CD4-positive, alpha-beta T cell treated with Interleukin-10 for 1 hour (primary cell): ENCODE measurements at places on chromosomes 13 and 19.

DNA sequence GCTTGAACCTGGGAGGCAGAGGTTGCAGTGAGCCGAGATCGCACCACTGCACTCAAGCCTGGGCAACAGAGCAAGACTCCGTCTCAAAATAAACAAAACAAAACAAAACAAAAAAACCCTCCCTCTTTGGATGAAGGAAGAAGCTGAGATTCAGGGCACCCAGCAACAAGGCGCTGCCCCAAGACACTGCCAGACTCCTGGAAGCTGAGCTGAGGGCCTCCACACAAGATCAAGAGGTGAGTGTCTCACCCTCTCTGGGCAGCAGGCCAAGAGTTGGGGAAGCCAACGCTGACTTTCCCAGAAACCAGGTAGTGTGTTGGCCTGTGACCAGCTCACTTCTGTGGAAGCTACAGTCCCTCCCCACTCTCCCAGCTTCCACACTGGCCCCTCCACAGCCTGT lies 3.7 kb upstream of the TYROBP start:
- no peak for DNase-seq

GRCh38 chr19:593505-593904 lies 3.8 kb downstream of the HCN2 start:
- DNase-seq = no peak

GRCh38 chr13:79246578-79246949 lies 159.5 kb downstream of the RBM26 start:
- DNase-seq = peak; percentile 2

DNA sequence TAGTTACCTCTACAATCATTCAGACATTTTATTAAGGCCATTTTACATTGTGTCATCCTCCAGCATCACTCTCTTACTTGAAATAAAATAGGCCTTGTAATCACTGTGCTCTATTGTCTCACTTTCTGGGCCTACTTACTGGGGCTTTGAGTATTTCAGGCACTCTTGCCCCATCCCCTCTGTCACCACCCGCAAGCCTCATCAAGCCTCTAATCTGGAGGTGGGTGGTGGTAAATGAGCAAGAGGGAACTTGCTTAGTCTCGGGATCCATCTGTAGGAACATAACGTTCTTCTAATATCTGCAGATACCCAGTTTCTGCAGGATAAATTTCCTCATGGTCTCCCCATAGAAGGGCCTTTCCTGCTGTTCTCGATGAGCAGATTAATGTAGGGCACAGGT lies 19.4 kb upstream of the GPR18 start:
- no peak for DNase-seq

DNA sequence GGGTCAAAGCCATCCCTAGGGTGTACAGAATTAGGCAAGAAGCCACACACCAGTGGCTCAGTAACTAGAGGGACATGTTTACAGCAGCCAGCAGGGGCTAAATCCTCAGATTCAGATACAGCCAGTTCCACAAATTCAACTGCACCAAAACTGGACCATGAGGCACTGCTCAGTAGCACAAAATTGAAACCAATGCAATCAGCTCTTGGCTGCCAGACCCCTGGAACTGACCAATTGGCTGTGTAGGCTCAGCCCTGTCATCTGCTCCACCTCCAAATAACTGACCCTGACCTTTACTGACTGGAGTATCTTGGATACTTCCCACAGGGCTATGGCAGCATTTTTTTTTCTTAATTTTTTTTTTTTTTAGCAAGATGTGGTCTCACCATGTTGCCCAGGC lies 226.5 kb downstream of the FOXO1 start:
- DNase-seq = no peak

DNA sequence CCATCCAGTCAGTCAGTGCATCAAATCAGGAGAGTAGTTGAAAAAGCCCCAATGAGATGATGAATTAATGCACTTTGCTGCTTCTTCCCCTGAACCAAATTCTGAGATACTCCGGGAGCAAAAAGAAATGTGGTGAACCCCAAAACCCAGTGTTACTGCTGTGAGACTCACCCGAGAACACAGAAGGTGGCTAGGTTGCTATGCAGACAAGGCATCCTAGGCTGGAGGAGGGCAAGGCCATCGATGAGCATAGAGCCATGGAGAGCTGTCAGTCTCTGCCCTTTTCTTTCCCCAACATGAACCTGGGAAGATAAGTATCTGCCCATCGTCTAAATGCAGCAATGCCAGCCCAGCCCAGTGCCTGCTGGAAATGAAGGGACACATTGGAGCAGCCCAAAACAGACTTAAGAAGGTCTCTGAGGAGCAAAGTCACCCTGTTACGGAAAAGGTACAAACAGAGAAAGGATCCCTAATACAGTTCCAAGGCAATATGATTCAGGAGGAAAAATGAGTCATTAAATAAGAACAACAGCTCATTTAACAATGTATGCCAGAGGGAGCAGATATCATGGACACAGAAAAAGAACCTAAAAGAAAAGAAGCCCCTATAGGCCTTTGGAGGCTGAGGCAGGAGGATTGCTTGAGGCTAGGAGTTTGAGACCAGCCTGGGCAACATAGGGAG lies 272.0 kb downstream of the FOXO1 start:
- no peak for DNase-seq

GRCh38 chr13:113209336-113209758 lies at the start of gene CUL4A:
Gene CUL4A (plus strand): TSS chr13:113209613. CDS start chr13:113209628, 15 bp downstream.
- peak; percentile 78 for DNase-seq

DNA sequence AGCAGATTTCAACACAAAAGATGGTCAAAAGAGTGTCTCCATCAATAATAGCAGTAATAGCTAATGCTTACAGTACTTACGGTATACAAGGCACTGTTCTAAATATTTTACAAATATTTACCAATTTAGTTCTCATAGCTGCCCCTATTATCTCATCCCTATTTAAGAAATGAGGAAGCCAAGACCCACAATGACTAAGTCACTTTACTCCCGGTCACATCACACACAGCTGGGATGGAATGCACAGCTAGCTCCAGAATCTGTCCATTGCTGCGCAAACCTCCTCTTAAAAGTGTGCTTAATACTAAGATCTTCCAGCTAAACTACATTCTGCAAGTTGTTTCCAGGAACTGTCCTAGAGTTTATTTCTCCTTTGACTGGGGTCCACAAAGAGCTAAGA lies 63.4 kb downstream of the RAP2A start:
- DNase-seq = no peak

GRCh38 chr13:20713751-20714150 lies 10.3 kb downstream of the IL17D start:
- DNase-seq = no peak

GRCh38 chr19:54156953-54157352 lies 2.6 kb downstream of the LENG1 start:
- DNase-seq = no peak

DNA sequence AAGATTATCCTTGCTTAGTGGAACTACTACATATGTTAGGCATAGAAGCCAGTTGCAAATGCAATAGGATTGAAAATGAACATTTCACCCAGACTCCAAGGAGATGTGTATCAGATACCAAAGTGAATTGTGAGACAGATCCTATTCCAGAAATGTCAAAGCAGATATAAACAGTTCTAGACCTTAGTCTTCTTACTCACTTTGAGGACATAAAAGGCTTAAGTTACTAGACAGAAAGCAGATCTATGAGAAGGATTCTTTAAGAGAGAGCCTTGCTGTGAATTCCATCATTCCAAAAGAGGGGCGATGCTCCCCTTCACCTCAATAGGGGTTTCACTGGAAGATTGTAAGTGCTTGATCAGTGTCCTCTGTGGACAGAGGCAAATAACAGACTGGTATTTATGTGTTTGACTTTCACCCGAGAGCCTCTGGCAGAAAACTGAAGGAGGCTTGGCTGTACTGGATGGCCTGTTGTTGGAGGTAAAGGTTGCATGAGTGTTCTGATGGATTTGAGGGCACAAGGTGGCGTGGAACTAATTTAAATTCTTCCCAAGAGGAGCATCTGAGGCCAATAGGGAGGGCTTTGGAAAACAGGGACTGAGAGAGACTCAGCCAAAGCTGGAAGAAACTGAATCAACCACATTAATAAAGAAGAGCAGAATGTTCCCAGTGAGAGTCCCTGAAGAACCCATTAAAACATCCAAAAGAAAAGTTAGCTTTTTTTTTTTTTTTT lies 194.8 kb downstream of the DCLK1 start:
- DNase-seq = no peak

- peak; percentile 78 for DNase-seq
Observed at GRCh38 chr19:32691291-32691951, at the start of gene NUDT19. Gene NUDT19 (plus strand): TSS chr19:32691821. CDS start chr19:32691961, 140 bp downstream.

DNA sequence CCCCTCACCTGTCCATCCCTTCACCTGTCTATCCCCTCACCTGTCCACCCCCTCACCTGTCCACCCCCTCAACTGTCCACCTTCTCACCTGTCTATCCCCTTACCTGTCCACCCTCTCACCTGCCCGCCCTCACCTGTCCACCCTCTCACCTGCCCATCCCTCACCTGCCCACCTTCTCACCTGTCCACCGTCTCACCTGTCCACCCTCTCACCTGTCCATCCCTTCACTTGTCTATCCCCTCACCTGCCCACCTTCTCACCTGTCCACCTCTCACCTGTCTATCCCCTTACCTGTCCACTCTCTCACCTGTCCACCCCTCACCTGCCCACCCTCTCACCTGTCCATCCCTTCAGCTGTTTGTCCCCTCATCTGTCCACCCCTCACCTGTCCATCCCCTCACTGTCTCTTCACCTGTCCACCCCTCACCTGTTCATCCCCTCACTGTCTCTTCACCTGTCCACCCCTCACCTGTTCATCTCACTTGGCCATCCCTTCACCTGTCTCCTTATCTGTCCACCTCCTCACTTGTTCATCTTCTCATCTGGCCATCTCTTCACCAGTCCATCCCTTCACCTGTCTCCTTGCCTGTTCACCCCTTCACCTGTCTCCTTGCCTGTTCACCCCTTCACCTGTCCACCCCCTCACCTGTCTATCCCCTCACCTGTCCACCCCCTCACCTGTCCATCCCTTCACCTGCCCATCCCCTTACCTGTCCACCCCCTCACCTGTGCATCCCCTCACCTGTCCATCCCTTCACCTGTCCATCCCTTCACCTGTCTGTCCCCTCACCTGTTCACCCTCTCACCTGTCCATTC lies 12.7 kb upstream of the KANK2 start:
- no peak for DNase-seq

GRCh38 chr19:29823581-29824330 lies 12.0 kb downstream of the CCNE1 start:
- no peak for DNase-seq

DNA sequence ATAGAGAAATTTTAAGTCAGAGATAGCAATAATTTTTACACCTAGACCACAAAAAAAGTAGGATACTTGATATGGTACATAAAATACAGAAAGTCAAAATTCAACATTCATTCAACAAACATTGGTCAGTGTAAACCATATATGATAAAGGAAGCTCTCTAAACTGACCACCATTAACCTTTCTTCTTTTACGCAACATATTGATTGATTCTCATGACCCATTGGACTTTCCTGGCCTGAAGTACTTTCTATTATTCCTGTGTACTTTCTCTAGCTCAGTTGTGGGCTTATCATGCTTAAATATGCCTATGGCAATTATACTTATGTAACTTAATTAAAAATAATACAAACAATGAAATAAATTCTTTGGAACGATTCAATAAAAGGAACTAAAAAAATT lies 10.7 kb downstream of the PIBF1 start:
- no peak for DNase-seq

- no peak for DNase-seq
Observed at GRCh38 chr19:7280940-7281666, 13.1 kb downstream of the INSR start.

- DNase-seq = peak; percentile 47
Observed at GRCh38 chr19:6060600-6061375, 49.5 kb downstream of the RFX2 start.

DNA sequence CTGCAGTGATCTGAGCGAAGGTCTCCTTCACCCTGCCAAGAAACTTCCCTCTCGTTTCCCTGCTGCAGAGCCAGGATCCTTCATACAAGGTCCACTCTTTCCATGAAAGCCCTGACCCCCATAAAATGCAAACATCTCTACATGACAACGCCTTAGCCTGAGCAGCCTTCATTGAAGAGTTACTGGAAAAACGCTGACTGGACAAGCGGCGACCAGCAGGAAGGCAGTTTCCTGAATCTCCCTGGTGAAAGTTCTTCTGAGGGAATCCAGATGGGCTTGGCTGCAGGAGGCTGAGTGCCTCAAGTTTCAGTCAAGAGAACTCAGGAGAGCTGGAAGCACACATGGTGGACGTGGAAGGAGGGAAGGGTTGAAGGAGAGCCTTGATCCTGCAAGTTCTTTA lies 17.7 kb downstream of the GSX1 start:
- no peak for DNase-seq

- no peak for DNase-seq
Observed at GRCh38 chr19:48598996-48599700, 7.4 kb upstream of the SPACA4 start.

DNA sequence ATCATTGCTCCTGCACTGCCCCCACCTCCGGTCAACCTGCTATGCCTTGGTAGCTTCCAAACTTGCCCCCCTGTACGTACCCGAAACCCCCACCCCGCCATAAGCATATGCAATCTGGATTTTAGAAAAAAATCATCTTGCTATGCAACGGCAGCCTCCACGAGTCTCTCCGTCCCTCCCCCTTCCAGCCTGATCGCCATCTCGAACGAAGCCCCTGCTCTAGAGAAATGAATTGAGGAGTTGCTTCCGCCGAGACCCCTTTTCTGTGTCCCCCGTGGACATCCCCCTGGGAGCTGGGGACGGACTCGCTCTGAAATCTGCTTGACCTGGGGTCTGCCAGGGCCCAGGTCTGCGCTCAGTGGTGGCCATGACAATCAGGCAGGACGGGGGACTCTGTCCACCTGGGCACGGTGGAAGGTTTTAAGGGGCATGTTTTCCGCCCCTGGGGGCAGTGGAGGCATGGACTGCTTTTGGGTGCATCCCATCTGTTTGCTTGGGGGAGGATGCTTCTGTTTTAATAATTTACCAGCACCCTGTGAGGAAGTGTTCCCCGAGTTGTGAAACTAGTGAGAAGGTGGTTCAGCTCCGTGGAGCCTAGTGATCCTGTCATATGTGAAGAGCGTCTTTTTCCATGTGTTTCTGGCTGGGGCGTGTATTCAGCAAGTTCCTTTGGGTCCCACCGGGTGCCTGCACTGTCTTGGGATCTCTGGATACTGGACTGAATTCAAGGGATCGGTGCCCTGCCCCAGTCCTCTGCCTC lies 1.0 kb downstream of the KDM4B start:
- peak; percentile 15 for DNase-seq

- no peak for DNase-seq
Observed at GRCh38 chr13:77832339-77833100, 86.1 kb downstream of the EDNRB start.

- no peak for DNase-seq
Observed at GRCh38 chr13:95245071-95245470, 56.2 kb downstream of the ABCC4 start.

- DNase-seq = no peak
Observed at GRCh38 chr13:79112016-79112415, 294.0 kb downstream of the RBM26 start.
